Psoas muscle (tissue), 8 donors: ENCODE measurements at places on chromosomes 16 and 17. TPM values are rescaled to one million over a fixed set of nuclear protein-coding genes. Genes with fewer than 3 reads are reported as not detected.

The NXPH3 gene
- 0.75 TPM for polyA plus RNA-seq

DNA sequence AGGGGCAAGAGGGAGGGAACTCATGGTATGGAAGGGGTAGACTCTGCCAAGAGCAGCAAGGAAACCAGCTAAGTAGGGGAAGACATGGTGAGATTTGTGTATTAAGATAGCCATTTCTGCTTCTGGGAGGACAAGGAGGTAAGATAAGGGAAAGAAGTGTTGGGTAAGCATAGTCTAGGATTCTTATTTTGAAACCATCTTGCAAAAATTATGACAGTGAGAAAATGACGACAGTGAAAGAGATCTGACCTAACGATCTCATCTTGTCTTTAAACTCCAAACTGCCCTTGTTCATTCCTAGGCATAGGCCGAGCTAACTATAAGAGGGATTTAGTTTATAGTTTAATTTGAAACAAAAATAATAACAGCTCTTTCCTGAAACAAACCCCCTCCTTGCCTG is 5.6 kb upstream of the RBL2 start:
- DNase-seq = no peak

DNA sequence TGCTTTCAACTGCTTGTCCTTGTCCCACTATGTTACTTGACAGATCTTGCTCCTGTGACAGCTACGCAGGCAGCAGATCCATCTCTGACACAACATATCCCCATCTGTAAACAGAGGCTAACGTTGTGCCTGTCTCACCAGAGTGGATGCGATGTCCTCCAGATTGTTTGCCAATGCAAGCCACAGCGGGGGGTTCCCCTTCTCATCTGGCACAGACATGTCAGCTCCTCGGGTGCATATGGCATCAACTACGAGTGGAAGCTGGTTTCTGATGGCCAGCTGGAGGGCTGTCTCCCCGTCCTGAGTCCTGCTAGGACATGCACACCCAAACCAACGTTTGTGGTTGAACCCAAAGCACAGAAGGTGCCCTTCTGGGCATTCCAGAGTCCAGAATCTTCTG is 39.0 kb downstream of the CYB5D2 start:
- DNase-seq = no peak

GRCh38 chr16:88398170-88398873 is 15.6 kb downstream of the ZNF469 start:
- DNase-seq = no peak

DNA sequence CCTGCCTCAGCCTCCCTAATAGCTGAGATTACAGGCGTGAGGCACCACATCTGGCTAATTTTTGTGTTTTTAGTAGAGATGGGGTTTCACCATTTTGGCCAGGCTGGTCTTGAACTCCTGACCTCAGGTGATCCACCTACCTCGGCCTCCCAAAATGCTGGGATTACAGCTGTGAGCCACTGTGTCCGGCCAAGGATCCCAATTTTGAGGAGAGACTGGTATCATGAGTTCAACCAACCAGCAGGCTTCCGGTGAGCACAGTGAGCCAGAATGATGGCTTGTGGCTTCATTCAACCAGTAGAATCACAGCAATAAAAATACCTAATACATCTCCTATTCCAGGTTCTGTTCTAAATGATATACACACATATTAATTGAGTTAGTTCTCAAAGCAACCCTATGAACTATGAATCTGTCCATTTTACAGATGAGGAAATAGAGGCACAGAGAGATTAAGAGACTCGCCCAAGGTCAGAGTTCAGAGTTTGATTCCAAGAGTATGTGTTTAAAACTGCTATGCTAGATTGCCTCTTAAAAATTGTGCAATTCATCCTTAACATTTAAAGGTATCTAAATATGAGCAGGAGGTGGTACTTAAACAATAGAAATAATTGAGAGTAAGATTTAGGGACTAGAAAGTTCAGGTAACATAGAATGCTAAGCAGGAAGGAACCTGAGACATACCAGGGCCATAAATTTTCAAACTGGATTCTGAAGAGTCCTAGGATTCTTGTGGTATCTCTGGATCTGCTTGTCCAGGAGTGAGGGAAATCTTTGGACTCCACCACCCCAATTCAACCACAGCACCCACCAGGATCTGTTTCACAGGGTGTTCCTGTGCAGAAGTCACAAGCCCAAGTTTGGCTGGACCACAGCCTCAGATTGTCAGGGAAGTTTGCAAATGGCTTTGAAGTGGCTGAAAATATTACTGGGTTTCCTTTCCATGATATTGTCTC is 25.1 kb downstream of the CCDC42 start:
- no peak for DNase-seq

DNA sequence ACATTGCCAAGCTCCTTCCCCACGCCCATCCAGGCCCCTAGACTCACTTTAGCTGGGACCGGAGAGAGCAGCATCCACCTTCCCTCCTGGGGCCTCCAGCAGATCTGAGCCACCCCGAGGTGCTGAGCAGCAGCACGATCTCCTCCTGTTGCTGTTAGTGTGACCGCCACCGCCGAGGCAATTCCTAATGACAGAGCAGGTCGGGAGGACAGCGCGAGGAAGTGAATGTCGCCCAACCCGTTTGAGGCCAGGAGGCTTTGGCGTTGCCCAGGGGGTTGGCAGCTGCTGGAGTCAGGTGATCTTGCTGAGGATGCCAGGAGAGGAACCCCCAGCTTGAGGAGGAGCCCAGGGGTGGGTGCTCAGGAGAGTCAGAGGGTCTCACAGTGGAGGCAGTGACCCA is at the start of gene RNF222:
TSS of gene RNF222 (minus strand) at position 192 of the 400 bp plus-strand sequence. CDS start 4,366 bp downstream, outside the sequence.
- no peak for DNase-seq
